Activated T-cell treated with anti-CD3 and anti-CD28 coated beads, Interleukin-2, amount 50 U/mL, for 24 hours (primary cell): ENCODE measurements at places on chromosomes 1 and 21.

DNA sequence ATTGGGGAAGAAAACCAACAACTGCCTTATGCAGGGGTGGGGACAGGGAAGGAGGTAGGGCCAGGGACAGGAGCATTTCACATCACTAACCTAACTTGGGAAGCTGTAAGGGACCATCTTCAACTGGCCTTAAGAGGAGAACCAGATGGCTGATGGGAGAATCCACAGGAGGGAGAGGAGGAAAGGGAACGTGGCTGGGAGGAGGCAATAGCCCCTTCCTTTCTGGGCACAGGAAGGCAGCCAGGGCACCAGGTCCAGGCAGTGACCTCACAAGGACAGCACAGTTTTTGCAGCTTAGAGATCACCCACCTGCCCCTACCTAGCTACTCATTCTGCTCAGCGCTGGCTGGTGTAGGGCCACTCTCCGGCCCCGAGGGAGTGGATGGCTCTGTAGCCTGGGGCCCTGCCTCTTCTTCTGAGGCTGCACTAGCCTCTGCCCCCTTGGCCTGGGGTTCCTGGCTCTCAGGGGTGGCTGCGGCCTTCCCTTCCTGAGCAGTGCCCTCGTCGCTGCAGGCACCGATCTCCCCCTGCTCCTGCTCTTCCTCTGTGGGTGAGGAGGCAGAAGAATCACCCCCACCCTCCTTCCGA lies 1.7 kb downstream of the MARCKSL1 start:
- H3K27me3 ChIP-seq: no peaks in the 10 kb centered on the region
- H3K36me3 ChIP-seq: peaks cover 54% of the 10 kb centered on the region
- DNase-seq: no peak
- peak overlapping the region; percentile 83 for H3K4me3 ChIP-seq
- H3K27ac ChIP-seq: peak overlapping the region; percentile 89
- peaks cover 49% of the 10 kb centered on the region for H3K4me1 ChIP-seq

DNA sequence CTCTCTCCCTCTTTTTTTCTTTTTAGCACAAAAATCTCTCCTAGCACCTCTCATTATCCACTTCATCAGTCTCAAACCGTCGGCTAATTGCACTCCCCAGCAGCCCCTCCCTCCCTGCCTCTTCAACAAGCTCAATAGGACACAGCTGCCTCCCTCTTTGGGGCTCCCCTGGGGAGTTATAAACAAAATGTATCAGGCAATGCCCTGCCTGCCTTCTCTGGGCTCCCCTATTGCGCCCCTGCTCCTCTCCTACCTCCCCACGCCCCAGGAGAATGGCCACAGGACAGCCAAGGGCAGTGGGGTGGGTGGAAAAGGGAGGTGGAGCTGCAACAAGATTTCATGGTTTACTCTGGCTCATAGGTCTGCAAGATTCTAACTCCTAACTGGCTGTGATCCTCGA lies 147.1 kb upstream of the GRIK3 start:
- H3K27me3 ChIP-seq: peaks cover 51% of the 10 kb centered on the region
- no peak overlapping the region for H3K4me3 ChIP-seq
- DNase-seq: no peak

DNA sequence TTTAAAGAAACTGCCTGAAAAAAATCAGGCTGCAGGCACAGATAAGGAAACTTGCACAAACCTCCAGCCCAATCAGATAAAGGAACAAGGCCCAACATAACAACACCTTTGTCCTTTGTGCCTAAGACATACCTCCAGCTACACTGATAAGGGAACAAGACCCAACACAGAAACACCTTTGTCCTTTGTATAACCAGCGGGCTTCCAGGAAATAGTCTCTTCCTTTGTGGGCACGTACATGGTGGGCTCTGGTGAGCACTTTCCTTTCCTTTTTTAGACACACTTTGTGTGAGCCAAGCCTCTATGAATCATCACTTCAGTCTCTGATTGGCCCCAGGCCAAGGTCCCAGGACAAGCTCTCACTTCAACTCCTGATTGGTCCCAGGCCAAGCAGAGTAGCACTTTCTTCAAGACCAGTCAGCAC lies 23.6 kb downstream of the ZNF670 start:
- no peak overlapping the region for H3K4me3 ChIP-seq
- H3K36me3 ChIP-seq: peaks cover 83% of the 10 kb centered on the region
- H3K27ac ChIP-seq: no peak overlapping the region
- peaks cover 13% of the 10 kb centered on the region for H3K4me1 ChIP-seq
- no peaks in the 10 kb centered on the region for H3K27me3 ChIP-seq

GRCh38 chr1:33250217-33250616 lies 6.1 kb upstream of the ZNF362 start:
- DNase-seq: no peak
- no peak overlapping the region for H3K4me3 ChIP-seq
- H3K27ac ChIP-seq: no peak overlapping the region
- H3K36me3 ChIP-seq: no peaks in the 10 kb centered on the region

DNA sequence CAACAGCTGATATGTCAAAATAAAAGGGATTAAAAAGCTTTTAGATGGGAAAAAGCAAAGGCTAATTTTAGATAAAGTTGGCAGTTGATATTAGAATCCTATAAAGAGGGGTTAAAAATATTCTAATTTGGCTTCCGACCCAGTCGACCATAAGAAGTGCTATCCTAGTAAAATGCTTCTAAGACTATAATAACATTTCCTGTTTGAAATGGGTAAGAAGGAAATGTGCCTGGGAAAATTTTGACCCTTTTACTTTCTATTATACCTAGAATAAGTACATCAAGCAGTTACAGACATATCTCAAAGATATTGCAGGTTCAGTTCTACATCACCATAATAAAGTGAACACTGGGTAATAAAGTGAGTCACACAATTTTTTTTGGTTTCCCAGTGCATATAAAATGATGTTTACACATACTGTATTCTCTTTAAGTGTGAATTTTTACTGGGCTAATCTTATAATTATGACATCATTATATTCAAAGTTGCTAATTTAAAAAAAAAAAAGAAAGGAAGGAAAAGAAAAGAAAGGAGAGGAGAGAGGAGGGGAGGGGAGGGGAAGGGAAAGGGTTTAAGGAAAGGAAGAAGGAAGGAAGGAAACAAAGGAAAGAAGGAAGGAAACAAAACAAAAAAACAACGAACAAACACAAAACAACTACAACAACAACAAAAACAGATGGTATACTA lies 308.2 kb upstream of the NR5A2 start:
- H3K4me1 ChIP-seq: no peaks in the 10 kb centered on the region
- no peak overlapping the region for H3K27ac ChIP-seq
- no peak for DNase-seq

DNA sequence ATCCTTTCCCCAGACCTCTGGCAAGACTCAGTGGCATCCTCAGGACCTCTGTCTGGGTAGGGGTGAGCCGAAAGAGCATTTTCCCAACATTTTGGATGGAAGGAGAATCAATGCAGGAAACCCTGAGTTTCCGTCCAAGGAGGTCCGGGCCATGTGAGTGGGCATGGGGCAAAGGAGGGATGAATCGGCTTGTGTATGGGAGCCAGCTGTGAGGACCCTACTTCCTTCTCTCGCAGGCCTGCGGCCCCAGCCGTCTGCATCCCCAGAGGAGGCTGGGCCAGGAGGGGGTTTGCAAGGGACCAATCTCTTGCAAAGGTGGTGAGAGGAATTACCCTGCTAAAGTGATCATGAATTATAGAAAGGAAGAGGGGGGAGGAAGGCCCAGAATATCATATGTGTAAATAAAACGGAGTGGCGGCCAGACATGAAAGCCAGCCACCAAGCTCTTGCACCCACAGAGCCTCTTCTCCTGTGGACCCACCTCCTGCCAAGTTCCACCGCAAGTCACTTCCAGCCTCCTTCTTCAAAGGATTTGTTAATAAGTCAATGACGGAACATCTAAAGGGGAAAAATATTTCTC lies 48.2 kb upstream of the POU3F1 start:
- no peak for DNase-seq
- H3K4me3 ChIP-seq: no peak overlapping the region
- no peaks in the 10 kb centered on the region for H3K36me3 ChIP-seq

- no peak for DNase-seq
- no peaks in the 10 kb centered on the region for H3K36me3 ChIP-seq
- no peak overlapping the region for H3K27ac ChIP-seq
- H3K27me3 ChIP-seq: peaks cover 8% of the 10 kb centered on the region
- no peak overlapping the region for H3K4me3 ChIP-seq
- no peaks in the 10 kb centered on the region for H3K4me1 ChIP-seq
These were observed 342.8 kb upstream of the KAZN start for GRCh38 chr1:14255711-14256110.

DNA sequence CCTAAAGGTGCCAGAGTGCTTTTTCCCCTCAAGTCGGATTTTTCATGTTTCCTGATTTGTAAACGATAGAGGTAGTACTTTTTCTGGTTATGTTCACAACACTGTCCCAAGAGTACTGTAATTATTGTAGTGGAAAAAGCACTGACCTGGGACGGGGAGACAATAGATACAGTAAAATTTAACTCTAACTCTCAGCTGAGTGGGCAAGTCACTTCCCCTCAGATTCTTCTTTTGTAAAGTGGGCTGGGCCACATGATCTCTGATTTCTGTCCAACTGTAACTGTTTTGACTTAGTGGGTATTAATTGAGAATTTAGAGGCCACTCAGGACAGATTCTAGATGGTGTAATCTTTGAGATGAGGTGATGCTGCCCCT lies 19.1 kb downstream of the MARCKSL1 start:
- peaks cover 35% of the 10 kb centered on the region for H3K4me1 ChIP-seq
- peak overlapping the region; percentile 71 for H3K27ac ChIP-seq
- no peak overlapping the region for H3K4me3 ChIP-seq
- no peaks in the 10 kb centered on the region for H3K27me3 ChIP-seq
- H3K36me3 ChIP-seq: peaks cover 59% of the 10 kb centered on the region
